ENCODE measurements at places on chromosomes 6 and 20.

GRCh38 chr20:58344741-58345140 is 35.2 kb downstream of the RAB22A start:
- DNase-seq: no peak

DNA sequence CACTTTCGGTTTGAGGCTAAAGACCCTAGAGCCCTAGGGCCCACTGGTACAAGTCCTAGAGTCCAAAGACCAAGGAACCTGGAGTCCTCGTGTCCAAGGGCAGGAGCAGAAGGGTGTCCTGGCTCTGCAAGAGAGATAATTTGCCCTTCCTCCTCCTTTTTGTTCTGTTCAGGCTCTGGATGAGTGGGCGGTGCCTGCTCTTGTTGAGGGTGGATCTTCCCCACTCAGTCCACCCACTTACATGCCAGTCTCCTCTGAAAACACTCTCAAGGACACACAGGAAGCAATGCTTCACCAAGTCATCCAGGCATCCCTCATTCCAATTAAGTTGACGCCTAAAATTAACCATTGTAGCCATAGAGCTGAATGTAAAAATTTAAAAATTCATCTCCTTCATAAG is 102.1 kb downstream of the UST start:
- no peak for DNase-seq

DNA sequence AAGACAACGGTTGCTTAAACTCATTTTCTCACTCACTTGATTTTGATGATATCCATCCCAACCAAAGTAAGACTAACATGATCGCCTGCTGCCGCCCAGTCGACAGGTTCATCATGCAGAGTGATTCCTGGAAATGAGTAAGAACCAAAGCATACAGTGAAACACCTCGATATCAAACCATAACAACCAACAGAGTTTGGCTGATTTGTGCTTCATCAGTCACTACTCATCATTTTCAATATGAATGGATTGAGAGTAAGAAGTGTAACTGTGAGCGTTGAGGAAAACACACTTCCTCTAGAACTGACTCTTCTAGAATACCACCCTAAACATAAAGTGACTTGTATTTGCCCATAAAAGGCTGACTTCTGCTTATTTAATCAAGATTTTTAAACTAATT is 29.2 kb upstream of the ALDH8A1 start:
- DNase-seq: no peak

DNA sequence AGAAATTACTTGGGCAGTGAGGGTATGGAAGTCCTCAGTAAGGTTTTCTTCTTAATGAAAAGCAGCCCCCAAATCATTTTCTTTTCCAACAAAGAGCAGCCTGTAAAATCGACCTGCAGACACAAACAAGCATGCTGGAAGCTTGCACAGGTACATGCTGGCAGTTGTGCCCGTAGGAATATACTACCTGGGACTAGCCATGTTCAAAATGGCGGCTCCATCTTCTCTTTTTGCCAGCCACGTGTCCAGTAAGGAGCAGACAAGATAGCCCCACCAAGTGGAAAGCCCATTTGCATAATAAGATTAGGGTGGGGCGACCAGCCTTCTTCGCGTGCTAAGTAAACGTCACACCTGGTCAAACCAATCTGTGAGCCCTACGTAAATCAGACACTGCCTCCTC is 259.4 kb upstream of the AGPAT4 start:
- DNase-seq: no peak

DNA sequence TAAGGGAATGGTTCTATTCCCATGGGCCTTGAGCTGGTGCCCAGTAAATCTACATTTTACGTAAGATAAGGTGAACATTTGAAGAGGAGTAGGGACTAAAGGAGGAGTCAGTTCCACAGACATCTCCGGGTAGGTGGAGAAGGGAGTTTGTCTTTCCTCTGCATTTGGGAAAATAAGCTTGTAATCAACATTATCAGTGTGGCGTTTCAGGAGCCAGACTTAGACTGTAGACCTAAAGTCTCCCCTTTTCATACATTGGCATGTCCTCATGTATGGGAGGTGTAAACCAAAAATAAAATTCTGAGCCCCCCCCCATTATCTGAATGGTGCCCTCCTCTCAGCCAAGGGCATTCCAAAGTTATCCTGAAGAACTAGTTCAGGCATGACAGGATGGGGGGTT is 40.2 kb downstream of the NINL start:
- DNase-seq: no peak

DNA sequence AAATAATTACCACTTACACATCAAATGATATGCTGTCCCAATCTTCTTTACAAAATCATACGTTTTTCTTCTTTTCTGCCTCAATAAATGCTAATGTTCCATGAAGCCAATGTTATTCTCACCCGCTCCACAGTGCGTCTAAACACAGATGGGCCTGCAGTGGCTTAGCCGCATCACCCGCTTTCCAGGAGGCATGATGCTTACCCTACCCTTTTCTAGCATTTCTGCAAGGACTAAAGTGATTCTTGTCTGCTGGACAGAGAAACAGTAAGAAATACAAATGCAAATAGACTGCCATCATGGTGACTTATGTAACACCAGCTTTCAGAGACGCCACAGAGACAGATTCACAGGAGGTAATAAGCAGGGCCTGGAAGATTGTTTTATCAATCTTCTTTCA is 104.4 kb downstream of the RNASET2 start:
- no peak for DNase-seq

- DNase-seq: no peak
Measured at GRCh38 chr6:157527471-157527907, 146.5 kb downstream of the ZDHHC14 start.

GRCh38 chr6:80605165-80605989 is 498.9 kb downstream of the BCKDHB start:
- DNase-seq: no peak

- no peak for DNase-seq
Measured at GRCh38 chr6:31299511-31299910, 27.6 kb upstream of the HLA-C start.

DNA sequence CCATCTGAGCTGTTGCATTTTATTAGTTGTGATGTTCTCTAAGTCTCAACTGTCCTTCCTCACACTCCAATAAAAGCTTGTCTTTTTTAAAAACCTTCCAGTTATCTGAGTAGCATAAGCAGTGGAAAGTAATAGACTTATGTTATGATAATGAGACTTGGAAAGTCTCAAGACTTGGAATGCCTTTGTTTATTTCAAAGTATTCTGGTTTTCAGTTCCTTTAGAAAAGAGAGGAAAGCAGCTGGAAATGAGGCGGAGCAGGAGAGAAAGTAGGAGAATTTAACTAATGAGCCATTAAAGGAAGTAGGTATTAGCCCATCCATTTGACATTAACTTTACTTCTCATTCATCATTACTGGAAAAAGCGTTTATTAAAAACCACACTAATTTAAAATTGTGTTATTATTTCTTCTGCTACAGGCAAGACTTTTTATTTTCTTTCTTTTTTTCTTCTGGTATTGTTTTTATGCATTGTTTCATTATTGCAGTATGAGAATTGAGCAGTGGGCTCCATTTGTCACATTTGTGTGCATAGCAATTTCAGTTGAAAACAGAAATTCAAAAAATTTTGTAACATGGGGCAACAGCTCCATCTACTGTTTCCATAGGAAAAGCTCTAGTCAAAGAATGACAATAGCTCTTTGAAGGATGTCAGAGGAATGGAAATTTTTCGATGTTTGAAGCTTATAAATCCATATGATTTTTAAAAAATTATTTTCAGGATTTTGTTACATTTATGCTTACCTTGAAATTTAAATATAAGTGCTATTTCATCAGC is 194.8 kb downstream of the COL9A1 start:
- DNase-seq: no peak

- no peak for DNase-seq
Measured at GRCh38 chr6:97049253-97050011, 124.9 kb downstream of the KLHL32 start.

GRCh38 chr6:118313762-118314161 is 234.3 kb upstream of the PLN start:
- no peak for DNase-seq

DNA sequence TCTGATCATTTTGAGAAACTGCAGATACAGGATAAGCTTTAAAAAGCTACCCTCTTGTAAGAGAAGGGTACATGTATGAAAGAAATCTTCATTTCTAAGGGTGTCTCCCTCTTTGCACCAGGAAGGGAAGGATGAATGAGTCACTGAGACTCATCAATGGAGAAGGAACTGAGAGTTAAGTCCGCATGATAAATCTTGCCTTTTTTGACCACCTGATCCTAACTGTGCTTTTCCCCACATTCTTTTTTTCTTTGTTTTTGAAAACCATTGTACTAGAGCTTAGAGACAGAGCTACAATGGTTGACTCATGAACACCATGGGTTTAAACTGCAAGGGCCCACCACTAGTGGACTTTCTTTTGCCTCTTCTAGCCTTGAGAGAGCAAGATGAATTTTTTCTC is 353.0 kb upstream of the RGS17 start:
- DNase-seq: no peak

DNA sequence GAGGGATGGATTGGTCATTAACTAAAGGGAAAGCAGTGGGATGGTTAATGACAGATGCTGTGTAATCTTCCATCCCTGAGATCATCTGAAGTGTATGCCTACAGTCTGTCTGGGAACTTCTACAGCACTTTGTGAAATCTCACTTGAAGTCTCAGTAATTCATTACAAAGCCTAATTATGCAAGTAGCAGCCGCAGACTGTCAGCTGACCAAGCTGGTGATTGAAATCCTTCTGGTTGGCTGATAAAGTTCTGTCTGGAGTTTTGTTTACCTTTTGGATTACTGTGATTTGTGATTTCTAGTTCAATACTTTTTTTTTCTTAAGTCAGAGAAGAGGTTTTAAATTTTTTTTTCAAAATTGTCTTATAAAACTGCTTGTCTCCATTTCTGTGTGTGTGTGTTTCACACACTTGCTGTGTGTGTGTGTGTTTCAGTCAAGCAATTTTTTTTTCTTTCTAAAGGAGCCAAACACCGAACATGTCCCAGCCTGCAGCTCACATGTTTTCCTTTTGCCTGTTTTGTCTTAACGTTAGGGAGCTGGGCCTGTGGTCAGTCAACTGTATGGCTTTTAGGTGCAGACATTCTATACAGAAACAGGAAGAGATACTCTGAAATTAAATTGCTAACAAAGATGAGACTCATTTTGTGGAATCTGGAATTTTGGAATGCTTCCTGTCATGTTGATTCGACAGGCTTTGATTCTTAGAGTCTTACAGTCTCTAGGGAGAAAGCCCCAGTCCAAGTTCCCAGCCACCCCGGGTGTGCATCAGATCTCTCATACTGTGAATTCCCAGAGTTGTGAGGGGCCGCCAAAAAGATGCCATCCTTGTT is 28.5 kb upstream of the ADGRF4 start:
- DNase-seq: peak; percentile 90

DNA sequence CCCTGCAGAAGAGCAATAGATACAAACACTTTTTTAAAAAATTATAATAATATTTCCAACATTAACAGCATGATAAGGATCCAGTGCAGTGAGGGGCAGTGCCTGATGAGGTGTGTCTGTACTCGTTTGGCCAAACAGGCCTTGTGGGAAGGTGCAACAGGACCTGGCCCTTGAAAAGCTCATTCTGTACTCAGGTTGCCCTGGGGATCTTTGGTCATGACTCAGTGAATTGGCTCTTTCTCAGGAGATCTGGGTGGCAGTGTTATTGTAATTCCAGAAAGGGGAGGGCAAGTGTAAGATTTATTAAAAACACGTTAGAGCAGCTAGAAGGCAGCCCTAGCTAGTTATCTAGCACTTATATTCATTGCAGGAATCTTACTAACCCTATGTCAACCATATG is 2.9 kb upstream of the SPINT3 start:
- DNase-seq: peak; percentile 26

DNA sequence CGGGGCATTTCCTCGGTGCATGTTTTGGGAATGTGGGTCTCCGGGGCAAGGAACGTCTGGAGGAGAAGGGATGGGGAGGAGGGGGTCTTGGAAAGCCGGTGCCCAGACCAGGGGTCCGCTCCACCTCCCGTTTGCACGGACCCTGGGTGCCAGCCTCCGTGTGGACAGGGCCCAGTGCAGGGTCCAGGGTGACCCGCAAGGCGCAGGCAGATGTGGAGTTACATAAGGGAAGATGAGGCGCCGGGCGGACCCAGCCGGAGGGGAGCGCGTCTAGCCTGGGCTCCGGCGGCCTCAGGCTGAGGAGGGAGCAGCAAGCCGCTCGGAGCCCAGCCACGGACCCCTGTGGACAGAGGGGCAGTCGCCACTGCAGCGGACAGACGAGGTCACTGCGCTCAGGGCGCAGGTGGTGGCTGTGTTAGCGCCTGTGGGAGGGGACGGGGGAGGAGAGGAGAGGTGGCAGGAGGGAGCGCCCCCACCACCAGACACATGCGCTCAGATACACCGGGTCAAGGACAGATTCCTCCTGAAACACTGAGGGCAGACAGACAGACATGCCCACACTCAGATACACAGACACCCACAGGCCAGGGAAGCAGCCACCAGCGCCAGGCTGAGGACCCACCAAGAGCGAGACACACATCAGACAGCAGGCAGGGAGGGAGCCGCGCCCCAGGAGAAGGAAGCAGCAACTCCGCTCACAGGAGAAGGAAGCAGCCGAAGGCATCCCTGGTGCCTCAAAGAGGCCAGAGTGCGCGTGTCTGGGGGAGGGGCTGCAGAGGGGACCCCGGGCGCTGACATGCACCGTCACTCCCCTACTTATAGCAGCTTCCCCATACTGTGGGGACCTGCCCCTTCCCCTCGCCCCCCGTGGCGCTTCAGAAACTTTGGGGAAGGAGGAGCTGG is 839 bp upstream of the HRH3 start:
- DNase-seq: no peak

DNA sequence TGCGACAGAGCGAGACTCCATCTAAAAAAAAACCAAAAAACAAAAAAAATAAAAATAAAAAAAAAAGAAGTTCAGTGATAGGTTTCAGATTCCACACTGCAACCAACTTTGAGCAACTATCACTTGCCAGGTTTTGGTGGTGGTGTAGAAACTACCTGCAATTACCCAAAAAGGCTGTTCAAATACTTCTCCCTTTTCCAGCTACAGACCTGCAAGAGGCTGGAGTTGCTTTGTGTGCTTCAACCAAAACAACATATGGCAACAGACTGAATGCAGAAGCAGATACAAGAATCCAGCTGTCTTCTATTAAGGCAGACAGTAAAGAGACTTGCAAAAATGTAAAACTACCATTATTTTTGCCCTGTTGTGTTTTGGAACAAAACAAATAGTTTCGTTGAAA is 9.3 kb upstream of the BCAS1 start:
- DNase-seq: no peak

GRCh38 chr6:68071740-68072139 is 563.3 kb upstream of the ADGRB3 start:
- no peak for DNase-seq

GRCh38 chr6:24991810-24992467 is 56.2 kb upstream of the RIPOR2 start:
- DNase-seq: no peak

- peak; percentile 23 for DNase-seq
Measured at GRCh38 chr20:51420111-51420510, 122.4 kb downstream of the NFATC2 start.

GRCh38 chr20:18754030-18754652 is 59.4 kb upstream of the SCP2D1 start:
- no peak for DNase-seq

- DNase-seq: no peak
Measured at GRCh38 chr6:169028343-169028742, 225.3 kb downstream of the THBS2 start.

DNA sequence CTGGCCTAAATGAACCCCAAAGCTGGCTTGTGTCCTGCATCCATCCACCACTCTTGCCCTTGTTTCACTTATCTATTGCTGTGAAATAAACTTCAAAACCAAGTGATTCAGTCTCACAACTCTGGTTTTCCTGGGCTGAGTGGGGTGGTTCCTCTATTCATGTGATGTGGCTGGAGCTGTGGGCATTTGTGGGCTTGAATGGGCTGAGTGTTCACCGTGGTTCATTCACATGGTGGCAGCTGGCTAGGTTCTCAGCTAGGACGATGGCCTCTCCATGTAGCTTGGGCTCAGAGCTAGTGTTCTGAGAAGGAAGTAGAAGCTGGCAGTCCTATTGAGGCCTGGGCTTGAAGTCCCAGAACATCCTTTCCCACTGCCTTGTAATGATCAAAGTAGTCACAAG is 30.4 kb downstream of the FKBP1A start:
- DNase-seq: no peak
